ENCODE measurements at places on chromosomes 5 and 9.

DNA sequence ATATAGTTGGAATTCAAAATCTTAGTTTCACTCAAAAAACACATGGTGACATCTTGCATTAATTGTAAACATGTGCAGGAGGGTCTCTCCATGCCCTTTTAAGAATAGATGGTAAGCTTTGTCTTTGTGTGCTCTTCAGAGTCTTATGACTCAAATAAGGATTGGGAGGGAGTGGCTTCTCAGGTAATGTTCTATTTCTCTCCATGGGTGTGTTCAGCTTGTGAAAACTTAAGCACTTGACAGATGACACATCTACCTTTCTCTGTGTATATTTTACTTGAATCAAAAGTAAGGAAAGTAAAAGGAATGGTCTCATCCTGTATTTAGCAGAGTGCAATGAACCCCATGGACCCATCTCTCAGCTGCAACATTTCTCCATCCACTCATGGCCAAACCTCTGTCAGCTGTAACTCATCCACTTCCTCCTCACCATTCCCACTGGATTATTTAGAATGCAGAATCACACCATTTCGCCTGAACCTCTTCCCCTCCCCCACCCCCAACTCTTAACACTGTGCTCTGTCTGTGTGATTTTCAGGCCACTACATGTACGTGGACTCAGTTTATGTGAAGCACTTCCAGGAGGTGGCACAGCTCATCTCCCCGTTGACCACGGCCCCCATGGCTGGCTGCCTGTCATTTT lies 82.1 kb downstream of the MAMDC2 start:
- no peak for DNase-seq

GRCh38 chr5:157273131-157273556 lies 7.2 kb downstream of the CYFIP2 start:
- DNase-seq, result no peak

DNA sequence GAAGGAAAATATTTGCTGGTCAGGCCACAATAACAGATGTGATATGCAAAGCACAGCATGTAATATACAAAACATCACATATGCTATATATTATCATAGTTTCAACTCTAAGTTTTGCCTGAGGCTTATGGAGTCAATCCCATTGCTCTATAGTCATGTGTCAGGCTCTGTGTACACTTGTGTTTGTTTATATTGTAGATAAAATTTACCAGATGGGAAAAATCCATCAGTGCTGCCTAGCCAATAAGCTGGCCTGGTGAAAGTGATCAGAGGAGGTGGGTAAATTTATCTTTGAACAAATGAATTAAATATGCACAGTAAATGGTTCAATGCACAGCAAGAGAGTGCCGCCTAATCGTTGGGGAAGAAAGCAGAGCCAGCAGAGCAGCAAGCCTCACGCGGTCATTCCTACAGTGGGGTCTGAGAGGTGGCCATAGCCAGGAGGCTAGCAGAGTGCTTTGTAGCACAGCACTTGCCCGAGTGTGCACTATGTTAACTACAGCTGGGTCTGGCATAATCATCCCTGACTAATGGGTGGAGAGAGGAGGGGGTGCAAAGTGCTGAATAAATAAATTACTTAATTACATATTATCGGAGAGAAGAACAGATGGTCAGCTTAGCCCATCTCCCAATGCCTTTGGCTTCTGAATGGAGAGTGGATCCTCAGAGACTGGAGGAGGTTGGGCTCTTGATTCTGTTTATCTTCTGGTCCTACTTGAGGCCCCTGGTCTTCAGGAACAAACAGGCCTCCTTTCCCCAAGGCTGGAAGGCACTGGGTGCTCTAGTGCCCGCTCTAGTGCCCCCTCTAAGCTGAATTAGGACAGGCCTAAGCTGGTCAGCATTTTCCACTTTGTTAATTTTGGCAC lies 153.5 kb downstream of the MAT2B start:
- no peak for DNase-seq

DNA sequence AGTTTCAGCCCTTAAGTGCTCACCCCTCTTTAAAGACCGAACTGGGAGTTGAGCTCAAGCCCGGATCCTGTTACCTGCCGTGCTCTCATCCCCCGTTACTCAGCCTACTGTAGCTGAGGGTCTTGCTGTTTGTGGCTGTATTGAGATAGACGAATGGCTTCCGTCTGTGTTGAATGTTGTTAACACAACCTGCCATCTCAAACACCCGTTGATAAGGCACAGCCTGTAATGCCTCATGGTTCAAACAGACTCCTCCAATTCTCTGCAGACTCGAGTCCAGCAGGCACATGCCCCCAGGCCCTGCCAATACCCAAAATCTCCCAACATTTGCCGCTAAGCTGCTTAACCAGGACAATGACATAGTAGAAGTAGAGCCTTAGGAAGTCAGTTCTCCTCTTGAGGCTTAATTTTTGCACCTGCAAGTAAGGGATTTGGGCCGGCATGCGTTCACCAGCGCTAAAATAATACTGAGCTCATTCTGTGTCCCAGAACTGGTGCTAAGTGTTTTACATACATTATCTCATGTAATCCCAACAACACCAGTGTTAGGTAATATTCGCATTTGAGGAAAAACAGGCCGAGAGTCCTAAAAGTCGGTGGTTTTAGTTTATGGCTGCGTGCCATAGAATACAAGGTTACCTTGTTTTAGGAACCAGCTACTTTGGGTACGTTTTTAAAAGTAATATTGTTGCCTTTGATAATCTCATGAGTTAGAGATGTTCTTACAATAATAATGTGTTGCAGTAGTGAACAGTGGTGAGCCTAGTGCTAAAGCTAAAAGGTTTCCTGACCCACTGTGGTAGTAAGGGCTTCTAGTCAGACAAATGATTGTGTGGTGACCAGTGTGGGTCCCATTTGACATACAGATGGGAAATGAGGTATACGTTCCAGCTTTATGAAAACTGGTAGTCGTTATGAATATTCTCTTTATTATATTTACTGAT lies 1.5 kb upstream of the RFX3 start:
- no peak for DNase-seq

DNA sequence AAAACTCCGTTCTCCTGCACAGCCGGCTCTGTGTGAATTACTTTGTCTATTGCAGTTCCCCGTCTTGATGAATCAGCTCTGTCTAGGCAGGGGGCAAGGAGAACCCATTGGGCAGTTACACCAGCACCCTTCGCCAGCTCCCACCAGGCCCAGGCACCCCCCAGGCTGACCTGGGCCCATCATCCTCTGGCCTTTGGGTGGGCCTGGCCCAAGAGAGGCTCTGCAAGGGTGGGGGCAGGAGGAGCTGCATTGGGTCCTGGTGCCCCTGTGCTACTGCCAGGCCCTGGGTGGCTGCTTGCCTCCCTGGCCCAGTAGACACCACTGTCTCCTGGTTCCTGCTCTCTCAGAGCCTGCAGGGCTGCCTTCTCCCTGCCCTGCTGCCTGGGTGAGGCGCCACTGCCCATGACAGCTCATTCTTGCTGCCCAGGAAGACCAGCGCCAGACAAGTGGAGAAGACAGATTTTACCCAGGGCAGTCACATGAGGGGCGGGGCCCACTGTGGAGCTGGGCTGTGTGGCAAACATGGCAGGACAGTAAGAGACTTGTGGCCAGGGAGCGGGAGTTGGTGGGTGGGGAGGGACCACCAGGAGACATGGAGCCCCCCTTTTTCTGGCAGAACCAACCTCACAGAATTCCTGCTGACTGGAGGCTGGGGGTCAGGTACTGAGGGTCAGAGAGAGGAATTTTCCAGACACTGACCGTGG lies 67.2 kb downstream of the MRPL36 start:
- DNase-seq, result no peak

- DNase-seq, result no peak
These were observed 3.9 kb downstream of the MAMDC4 start for GRCh38 chr9:136856079-136856476.

DNA sequence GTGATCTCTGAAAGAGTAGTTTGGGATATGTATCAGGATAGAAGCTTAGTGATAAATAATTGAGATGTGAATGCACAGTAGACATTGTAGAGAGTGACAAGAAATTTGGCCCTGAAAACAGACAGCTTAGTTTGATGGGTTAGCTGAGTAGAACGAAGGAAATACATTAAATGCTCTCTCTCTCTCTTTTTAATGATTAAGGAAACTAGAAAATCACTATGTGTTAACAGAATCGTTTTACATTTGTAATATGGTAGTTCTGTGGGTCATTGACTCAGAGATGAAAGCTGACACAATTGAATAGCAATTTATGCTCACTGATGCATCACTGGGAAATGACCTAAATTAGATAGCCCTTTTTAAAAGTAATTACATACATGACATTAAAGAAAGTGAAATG lies 739.8 kb upstream of the PTPRD start:
- DNase-seq, result no peak

DNA sequence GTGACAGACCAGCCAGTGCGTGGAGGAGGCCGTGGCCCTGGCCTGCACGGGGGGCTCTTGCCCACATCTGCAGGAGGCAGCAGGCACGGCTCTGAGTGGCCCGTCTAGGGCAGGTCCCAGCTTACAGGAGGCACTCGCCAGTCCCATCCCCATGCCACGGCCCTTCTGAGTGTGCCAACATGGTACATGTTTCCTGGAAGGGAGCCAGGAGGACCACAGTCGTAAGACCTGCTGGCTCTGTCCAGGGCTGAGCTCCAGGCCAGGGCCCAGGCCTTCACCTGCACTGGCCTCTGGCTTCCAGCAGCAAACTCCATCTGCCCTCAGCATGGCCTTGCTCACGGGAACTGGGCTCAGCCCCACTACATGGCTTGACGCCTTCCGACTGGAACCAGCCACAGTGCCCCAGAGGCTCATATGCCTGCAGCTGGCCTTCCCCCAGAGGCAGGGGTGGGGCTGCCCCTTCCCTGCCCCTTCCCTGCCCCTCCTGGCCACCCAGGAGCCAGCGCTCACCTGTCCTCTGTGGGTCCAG lies 3.8 kb downstream of the NKD2 start:
- no peak for DNase-seq

GRCh38 chr9:113476511-113476916 lies 13.0 kb downstream of the RGS3 start:
- no peak for DNase-seq

- DNase-seq, result peak; percentile 29
These were observed 9.2 kb upstream of the IL12B start for GRCh38 chr5:159339460-159339859.

GRCh38 chr9:107547772-107548297 lies 58.3 kb upstream of the KLF4 start:
- DNase-seq, result no peak

- DNase-seq, result no peak
These were observed 38.1 kb downstream of the AGXT2 start for GRCh38 chr5:35009657-35010056.

GRCh38 chr9:113653746-113654604 lies 190.4 kb downstream of the RGS3 start:
- no peak for DNase-seq

Measured in LoVo (cell line).